CD4-positive, alpha-beta T cell treated with Interleukin-10 for 1 hour (primary cell): ENCODE measurements at places on chromosomes 5 and 9.
A peak's percentile ranks its signal among the peaks of the same experiment; 100 is the strongest.

DNA sequence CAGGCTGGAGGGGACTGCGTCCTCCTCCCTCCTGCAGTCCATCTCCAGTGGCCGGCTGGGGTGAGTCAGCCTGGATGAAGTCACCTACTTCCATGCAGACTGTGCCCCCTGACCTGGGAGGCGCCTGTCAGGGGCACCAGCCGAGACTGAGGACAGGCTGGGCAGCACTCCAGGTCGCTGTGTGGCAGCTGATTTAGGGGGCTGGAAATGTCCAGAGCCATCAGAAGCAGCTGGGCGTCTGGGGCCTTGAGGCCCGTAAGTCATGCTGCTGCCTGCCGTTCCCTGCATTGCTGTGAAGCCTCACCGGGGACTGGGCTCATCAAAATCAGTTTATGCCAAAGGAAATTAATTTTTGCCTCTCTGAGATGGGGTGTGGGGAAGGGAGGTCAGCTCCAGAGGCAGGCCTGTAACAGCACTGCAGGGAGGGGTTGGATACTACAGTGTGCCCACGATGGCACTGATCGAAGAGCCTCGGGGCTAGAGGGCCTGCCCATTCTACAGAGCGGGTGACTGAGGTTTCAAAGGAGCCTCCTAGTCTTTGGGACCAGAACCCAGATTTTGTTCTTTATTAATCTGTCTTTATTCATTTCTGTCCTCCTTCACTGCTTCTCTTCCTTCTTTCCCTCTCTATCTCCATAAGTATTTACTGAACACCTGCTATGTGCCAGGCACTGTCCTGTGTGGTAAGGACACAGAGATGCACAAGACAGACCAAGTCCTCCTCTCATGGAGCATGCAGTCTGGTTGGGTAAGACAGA, 70.4 kb upstream of the PSD2 start:
- no peak for DNase-seq

GRCh38 chr9:123713282-123713681, 216.6 kb downstream of the DENND1A start:
- no peak for DNase-seq

DNA sequence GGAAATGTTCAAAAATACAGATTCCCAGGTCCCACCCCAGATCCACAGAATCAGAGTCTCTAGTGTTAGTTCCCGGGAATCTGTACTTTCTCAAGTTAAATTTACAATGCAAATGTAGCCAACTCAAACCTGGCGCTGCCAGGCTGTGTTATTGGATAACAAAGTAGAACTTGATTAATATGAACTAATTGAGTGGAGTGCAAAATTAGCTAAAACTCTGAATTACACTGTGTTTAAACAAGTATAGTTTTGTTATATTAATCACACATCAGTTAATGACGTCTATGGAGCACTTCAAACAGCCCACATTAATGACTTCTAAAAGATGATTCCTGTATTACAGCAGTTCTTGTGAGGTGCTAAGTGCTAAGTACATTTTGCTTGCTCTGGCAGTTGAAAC, 32.4 kb upstream of the CYFIP2 start:
- peak; percentile 67 for DNase-seq

DNA sequence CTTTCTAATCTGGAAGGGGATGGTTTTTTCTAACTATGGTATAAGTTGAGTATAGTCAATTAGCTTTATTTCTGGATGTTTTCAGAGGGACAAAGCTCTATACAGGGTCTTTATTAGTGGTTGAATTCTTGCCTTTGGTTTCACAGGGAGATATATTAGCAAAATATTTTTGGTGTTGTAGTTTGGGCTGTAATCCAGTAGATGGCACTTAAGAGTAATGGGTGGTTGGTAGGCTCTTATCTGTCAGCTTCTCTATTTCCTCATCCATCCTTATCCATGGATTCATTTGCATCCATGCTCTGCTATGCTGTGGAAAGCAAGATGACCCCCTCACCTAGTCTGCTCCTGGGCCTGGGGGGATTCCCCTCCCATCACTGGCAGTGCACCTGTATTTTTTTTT, 363.6 kb upstream of the CYLC2 start:
- DNase-seq = no peak

DNA sequence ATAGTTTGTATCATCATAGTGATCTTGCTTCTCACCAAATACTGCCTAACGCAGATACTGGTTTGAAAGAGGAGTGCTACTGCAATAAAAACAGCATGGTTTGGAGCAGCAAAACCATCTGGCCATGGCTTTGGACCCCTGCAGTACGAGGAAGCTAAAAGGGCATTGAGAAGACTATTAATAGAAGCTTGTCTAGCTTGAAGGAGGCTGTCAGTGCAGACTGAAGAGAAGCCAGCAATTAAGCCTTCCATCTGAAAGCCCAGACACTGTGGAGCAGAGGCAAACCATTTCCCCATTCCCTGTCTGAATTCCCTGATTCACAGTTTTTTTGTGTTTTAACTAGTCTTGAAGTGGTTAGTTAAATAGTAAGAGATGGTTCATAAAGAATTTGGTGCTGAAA, 281.6 kb downstream of the PTPRD start:
- no peak for DNase-seq

GRCh38 chr5:173736374-173736773, 119.9 kb upstream of the BOD1 start:
- DNase-seq = no peak

- DNase-seq = no peak
Measured at GRCh38 chr5:172063463-172064235, 57.2 kb upstream of the FBXW11 start.

GRCh38 chr9:12162181-12162815, 530.9 kb upstream of the TYRP1 start:
- no peak for DNase-seq

DNA sequence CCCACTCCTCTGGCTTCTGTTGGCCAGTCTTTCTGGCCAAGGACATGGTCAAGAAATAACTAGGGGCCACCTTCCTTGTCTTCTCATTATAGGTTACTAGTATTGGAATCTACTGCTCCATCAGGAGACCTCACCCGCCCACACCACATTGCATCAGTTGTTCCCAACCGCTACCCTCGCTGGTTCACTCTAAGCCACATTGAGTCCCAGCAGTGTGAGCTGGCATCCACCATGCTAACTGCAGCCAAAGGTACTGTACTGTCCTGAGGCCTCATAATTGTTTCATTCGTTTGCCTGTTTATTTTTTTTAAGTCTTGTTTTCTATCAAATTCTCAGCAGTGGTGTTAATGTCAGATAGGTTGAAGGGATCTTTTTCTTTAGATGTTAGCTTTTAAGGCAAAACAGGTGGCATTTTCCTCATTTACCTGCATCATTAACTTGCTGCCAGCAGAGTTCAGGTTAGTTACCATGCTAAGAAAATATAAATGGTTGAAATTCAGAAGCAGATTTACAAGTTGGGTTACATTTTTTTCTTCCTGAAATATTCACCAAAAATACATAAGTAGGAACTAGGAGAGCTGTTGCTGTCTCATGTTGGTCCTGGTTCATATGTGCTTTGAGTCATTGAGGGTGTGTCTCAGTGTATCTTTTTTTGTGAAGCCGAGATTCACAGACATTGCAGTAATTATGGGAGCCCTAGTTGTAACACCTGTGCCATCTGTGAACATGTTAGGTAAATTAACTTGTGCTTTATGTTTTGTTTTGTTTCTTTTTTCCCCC, 206.9 kb downstream of the ZSWIM6 start:
- no peak for DNase-seq

DNA sequence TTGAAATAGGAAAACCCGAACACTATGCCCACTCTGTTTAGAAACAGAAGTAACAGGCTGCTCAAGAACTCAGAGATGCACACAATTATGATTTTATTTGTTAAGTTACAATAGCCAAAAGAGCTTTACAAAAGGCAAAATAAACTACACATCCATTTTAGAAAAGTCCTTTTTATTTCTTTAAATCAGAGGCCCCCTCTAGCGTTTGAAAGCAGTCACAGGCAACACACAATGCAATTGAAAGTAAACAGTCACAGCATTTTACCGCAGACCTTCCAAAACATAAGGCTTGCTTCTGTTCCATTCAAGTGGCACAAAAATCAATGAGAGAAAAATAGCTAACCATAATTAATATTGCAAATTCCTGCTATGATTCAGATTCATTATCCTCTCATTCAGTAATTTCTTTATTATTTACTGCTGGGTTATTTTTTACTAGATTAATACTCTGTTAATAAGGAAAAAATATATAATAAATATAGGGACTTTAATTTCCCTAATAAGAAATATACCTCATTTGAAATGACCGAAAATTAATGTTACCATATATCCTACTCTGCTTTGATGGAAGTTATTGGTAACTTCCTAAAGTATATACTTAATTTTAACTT, 78.3 kb downstream of the CEP120 start:
- DNase-seq = no peak

DNA sequence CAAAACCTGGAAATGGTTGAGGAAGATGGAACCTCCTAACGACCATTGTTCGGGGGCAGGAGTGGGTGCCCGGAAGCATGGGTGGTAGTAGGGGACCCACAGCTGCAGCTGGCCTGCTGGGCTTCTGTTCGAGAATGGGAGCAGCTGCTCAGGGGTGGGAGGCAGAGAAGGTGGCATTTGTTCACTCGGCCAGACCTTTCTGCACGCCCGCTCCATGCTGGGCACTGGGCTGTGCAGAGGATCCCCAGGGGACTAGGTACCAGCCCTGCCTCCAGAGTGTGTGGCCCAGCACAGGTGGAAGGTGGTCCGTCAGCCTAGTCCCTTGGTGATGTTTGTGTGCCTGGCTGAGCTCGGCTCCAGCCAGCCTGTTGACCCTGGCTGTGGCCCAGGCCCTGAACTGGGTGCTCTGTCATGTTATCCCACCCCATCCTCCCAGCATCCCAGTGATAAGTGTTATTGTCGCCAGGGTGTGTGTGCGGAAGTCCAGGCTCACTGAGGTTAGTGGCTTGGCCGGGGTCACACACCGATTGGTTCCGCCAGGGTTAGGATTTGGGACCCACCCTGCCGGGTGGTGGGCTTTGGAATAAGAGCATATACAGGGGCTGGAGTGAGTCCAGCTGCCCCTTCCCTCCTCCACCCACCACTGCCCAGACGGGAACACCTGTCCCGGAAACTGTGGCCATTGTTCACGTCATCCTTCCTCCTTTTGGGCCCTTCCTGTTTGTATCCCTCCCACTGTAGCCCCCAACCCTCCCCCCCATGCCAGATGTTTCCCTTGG, 4.8 kb downstream of the N4BP3 start:
- DNase-seq = no peak

DNA sequence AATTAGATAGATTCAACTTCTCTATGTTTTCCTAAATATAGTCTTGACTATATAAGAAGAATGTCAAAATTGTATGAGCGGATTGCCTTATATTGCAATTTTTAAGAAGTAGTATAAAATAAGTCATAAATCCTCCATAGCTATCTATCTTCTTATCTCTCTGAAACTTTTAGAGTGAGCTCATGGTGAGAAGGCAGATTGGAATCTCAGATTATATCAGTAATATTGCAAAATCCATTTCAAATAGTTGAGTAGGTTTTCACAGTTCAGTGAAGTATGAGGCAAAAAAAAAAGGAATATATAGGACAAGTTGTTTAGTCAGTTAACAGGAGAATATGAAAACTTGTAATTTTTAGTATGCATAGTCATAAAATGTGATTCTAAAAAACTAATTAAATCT, 156.4 kb downstream of the FAM174A start:
- no peak for DNase-seq

DNA sequence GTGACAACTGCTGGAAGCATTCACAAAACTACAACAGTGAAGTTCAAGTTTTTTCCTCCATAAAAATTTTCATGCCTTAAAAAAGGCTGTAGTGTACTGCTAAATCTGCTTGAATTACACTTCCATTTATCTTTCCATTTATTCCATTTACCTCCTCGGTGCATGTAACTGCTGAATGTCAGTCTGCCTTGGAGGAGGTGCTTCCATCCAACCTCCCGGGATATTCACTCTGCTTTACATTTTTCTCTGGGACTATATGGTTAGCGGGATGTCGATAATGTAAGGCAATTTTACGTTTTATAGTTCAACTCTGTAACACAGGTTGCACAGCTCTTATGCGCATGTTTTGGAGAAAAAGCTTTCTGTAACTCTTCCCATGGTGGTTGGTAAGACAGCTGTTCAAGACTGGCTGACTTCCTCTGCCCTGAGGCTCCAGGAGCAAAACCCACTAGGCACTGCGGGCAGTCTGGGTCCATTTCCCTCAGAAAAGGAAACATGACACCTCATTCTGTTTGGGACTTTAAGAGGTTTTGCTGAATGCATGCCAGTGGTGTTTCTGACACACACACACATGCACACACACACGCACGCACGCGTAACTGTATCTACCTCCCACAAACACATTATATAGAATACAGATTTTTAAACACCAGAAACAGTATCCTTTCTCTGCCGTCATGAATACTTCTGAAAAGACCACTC, 66.1 kb downstream of the SPTLC1 start:
- no peak for DNase-seq
